ENCODE measurements at places on chromosomes 11 and 22.

- no peak for DNase-seq
These were observed 11.7 kb downstream of the SEC14L3 start for GRCh38 chr22:30460147-30460546.

- no peak for DNase-seq
These were observed 14.6 kb upstream of the ARHGEF17 start for GRCh38 chr11:73293356-73293936.

GRCh38 chr22:38943201-38943600 lies 14.2 kb upstream of the APOBEC3A start:
- DNase-seq = no peak

GRCh38 chr22:41833369-41834004 lies 582 bp downstream of the SREBF2 start:
- peak; percentile 46 for DNase-seq

DNA sequence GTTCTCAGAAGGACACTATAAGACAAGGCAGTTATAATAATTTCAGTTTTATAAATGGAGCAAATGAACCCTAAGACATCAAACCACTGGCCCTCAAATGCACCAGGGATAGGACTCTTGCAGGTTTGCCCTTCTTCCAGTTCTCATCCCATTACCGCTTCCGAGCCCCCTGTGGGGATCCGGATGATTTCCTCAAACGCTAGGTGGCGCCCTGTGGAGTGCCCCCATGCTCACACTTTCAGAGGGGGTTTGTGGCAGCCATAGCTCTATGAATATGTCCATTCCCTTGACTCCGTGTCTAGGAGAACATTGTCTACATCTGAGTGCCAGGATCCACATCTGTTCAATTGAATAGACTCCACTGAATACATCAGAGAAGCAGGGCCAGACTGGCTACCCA lies 816.3 kb downstream of the NTM start:
- no peak for DNase-seq

DNA sequence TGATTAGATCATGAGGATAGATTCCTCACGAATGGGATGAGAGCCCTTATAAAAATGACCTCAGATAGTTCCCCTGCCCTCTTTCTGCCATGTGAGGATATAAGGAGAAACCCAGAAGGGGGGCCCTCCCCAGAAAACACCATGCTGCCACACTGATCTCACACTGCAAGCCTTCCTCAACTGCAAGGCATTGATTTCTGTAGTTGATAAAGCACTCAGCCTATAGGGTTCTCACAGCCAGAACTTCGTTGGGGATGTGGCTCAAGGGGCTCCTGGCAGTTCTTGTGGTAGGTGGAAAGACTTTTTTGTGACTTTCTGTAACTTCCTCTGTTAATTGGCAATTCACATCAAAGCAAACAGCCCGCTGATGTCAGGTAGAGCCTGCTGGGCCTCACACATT lies 108.9 kb downstream of the CD44 start:
- peak; percentile 38 for DNase-seq

GRCh38 chr11:42647993-42648392 lies 663.8 kb upstream of the API5 start:
- no peak for DNase-seq

GRCh38 chr11:12185106-12185690 lies 74.8 kb downstream of the MICAL2 start:
- no peak for DNase-seq

GRCh38 chr11:75964071-75964470 lies 149.1 kb downstream of the UVRAG start:
- DNase-seq = no peak

- peak; percentile 40 for DNase-seq
These were observed 245.0 kb upstream of the B3GAT1 start for GRCh38 chr11:134656861-134657540.

DNA sequence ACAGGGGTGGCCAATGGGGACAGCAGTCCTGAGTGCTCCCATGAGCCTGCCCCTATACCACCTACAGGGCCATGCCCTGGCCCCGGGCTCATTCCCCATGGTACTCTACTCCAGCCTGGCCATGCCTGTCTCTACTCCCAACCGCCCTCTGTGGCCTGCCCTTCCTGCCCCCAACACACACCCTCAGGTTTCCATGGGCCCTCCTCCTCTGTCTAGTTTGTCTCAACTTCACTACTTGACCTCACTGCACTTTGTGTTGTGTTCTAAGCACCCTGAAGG lies 26.3 kb upstream of the RASL10A start:
- no peak for DNase-seq

- no peak for DNase-seq
These were observed 3.6 kb upstream of the CKAP5 start for GRCh38 chr11:46849631-46850030.

DNA sequence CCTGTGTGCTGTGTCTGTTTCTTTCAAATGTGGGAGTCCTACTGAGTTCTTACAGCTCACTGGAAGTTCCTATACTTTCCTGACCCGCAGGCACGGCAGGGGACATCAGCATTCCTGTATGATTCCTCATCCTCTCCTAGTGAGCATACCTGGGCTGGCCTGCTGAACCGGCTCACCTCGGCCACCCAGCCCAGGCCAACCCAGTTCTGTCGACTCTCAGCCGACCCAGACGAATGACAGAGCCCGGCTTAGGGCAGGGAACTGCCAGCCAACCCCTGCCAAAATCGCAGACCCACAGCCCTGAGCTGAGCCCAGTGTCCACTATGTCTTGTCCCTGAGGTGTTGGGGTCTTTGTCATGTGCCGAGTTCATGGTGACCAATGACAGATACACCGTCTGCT lies 339.7 kb downstream of the BRD1 start:
- no peak for DNase-seq

GRCh38 chr11:110338684-110339083 lies 42.3 kb upstream of the RDX start:
- no peak for DNase-seq

- DNase-seq = no peak
These were observed 326.4 kb downstream of the GUCY1A2 start for GRCh38 chr11:106691807-106692365.

- DNase-seq = no peak
These were observed 87.5 kb downstream of the RTL6 start for GRCh38 chr22:44410451-44410991.

- DNase-seq = no peak
These were observed 25.9 kb upstream of the SMTN start for GRCh38 chr22:31055117-31055634.

- no peak for DNase-seq
These were observed 30.9 kb downstream of the EIF3F start for GRCh38 chr11:8017894-8018483.

DNA sequence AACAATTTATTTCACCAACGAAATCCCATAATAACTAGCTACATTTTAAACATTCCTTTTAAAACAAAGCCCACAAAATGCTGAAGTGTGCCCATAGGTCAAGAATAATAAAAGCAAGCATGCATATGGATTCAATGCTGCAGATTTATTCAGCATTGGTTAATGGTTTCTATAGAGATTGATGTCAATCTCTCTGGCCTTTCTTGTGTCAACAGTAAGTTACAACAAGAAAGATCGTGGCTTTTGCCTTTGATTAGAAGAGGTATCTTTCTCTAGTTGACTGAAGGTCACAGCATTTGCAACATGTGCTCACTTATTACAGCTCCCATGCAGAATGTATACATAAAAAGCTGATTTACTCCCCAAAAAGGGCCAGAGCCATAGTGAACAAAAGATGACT lies 1.4 kb upstream of the SOX6 start:
- DNase-seq = no peak

- no peak for DNase-seq
These were observed 1.9 kb downstream of the SEPTIN5 start for GRCh38 chr22:19716041-19716828.

GRCh38 chr11:113124578-113124977 lies 163.4 kb downstream of the NCAM1 start:
- no peak for DNase-seq

GRCh38 chr11:116553482-116553881 lies 219.3 kb downstream of the BUD13 start:
- DNase-seq = no peak

- no peak for DNase-seq
These were observed 66.9 kb downstream of the YAP1 start for GRCh38 chr11:102177126-102177525.

DNA sequence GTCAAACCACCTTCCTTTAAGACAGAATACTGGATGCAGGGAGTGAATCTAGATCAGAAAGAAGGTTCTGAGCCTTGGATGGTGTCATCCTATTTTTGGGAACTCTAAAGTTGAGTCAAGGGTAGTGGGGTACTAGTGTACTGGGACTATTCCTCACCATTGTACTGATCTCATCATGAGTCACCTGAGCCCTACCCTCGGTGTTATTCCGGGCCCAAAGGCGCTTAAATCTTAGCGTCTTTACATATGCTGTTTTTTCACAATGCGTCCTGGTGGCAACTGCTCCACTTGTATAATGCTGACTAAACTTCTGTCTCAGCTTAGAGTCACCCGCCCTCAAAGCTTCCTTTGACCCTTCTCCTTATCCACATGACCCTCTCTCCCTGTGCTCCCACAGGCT lies 25.3 kb upstream of the PATE1 start:
- no peak for DNase-seq

- DNase-seq = no peak
These were observed 10.4 kb downstream of the TMPRSS6 start for GRCh38 chr22:37098976-37099591.

GRCh38 chr11:6576471-6577373 lies 26.7 kb downstream of the RRP8 start:
- DNase-seq = no peak

DNA sequence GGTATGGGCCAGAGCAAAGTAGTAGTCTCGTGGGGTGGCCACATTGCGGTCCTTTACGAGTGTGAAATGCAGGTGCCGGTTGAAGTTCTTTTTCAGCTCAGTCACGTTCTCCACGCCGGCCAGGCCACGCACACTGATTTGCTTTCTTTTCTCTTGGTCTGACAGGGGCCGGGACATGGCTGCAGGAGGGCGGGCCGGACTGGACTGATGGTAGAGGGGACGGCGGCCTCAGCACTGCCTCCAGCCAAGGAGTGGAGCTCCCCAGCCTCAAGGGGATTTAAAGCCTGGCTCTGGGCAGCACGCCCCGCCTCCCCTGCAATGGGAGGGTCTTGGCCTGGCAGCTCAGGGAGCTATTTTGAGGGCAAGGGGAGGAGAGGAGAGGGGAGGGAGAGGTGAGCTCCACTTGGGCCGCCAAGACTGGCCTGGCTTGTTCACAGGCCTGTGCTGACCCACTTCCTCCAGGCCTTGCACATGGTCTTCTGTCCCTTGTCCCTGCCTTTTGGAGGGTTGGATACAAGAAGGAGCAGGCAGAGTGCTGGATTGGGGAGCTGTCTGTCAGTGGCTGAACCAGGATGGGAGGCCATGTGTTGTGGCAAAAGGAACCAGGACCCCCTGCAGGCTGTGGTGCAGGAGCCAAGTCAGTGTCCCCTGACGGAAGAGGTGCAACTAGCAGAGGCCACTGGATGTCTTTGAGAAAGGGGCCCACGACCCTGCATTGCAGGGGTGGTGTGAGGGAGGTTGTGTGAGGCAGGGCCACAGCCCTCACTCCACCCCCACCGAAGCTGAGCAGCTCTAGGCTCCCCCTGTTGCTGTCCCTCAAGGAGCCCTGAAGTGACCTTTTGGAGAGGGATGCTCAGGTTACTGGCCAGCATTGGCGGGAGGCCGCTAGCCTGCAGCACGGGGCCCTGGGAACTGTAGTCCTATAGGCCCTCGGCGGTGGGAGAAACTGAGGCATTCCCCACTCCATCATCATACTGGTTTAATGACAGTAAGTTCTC lies at the start of gene PYGM:
Gene PYGM (minus strand): TSS at position 253 of the 998 bp plus-strand sequence. CDS start 76 bp downstream, at position 177.
- peak; percentile 14 for DNase-seq

DNA sequence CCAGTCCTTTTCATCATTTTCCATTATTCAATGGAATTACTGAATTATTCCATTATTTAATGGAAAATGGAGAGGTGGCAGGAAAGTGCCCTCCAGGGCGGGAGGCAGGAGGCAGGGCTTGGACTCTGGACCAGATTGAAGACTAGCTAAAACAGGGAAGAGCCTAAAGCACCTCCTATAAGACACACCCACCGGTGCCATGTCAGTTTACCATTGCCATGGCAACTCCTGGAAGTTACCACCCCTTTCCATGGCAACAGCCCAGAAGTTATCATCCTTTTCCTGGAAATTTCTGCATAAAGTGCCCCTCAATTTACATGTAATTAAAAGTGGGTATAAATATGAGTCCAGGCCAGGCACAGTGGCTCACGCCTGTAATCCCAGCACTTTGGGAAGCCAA lies 443.7 kb downstream of the TBC1D22A start:
- no peak for DNase-seq

- DNase-seq = peak; percentile 94
These were observed at the start of gene FTH1 for GRCh38 chr11:61967116-61967923. Gene FTH1, minus strand, starts transcription at chr11:61967634. Its CDS starts 209 bp downstream, at chr11:61967425.

GRCh38 chr11:104897891-104898684 lies at the start of gene CASP12:
Gene CASP12, minus strand, starts transcription at chr11:104898460.
- DNase-seq = no peak

DNA sequence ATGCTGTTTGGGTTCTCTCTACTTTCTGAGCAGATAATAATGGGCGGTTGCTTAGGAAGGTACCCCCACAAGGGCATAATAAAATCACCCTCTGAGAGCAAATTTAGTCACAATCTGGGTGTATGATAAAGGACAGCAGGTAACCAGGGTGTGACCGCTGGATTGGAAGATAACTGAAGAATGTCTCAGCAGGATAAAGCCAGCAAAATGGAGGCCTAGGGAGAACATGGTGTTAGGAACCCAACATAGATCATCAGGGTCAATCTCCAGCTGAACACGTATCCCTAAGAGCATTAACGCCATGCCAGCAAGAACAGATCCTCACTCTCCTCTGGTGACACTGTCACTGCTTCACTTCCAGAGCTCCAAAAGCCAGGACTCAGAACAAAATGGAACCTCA lies 64.5 kb upstream of the SCUBE2 start:
- DNase-seq = no peak

DNA sequence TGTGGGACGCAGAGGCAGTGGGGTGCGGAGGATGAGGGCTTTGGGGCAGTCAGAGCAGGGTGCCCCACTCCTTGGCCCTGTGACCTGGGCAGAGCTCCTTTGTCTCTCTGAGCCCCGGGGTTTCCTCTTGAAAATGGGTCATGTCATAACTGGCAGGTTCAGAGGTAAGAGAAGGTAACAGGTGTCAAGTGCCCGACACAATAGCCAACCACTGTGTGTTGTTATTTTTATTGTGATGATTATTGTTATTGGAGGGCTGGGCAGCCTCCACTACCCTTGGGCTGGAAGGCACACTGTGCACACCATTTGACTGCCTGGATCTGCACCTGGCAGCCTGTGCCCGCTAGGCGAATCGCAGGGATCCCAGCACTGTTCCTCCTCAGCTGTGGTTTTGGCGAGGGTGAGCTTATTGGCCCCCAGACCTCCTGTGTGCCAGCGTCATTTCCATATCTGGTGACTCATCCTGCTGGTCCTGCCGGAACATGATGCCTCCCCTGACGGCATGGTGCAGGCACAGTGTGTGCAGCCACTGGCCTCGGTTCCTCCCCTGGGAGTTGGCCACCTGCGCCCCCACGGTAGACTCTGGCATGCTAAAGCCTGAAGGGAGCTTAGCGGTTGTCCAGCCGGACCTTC lies 15.4 kb upstream of the SOX10 start:
- DNase-seq = peak; percentile 9

- peak; percentile 41 for DNase-seq
These were observed 13.2 kb downstream of the POLA2 start for GRCh38 chr11:65274735-65275682.

DNA sequence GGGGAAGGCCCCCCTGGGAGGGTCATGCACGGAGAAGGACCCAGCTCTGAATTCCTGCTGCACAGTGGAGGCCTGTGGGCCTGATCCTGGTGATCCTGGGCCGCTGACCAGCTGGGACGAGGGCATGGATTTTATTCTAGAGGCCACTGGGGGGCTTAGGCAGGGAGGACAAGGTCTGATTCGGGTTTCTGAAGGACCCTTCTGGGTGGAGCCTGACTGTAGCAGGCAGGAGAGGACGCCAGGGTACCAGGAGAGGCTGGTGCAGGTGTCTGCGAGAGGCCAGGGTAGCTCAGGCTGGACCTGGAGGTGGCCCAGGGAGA lies 31.3 kb downstream of the MPPED1 start:
- DNase-seq = no peak
